Activated naive CD4-positive, alpha-beta T cell (primary cell): ENCODE measurements at places on chromosomes 11 and 22.

- no peak for DNase-seq
These were observed 23.2 kb downstream of the SHISAL1 start for GRCh38 chr22:44289414-44290171.

GRCh38 chr11:120645639-120646038 lies 134.1 kb downstream of the GRIK4 start:
- DNase-seq = no peak

- DNase-seq = no peak
These were observed 150.3 kb downstream of the NECTIN1 start for GRCh38 chr11:119578521-119579191.

GRCh38 chr11:65941720-65942310 lies 3.5 kb upstream of the TSGA10IP start:
- DNase-seq = no peak

DNA sequence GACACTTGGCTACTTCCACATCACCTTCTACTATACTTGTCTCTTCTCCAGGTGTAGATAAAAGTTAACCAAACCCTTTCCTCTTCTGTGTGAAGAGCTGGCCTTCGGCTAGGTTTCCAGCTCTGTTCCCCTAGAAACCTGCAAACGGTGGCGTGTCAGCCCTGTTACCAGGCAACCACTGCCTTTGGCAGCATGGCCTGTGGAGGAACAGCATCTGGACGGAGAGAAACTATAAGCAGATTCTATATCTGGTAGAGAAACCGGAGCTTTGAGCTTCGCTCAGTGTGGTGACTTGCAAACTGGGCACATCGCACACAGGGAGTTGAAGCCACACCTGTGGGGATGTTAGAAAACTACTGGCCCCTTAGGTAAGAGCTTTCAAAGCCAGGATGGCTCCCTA lies 35.9 kb downstream of the ARAP1 start:
- DNase-seq = no peak

DNA sequence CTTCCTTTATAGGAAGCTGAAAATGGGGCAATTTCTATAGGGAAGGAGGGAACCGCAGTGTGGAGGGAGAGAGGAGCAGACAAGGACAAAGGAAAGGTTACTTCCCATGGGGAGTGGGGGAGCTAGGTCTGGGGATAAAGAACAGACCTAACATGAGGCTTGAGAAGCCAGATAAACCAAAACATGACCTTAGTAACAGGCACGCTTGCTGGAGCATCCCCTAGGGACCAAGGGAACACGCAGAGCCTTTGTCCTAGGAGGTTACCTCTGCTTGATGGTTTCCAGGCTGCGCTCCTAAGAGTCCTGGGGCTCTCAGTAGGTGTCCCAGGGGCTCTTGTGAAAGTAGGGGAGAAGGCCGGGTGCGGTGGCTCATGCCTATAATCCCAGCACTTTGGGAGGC lies 271.4 kb upstream of the NCAM1 start:
- no peak for DNase-seq

- DNase-seq = no peak
These were observed 34.4 kb downstream of the MARK2 start for GRCh38 chr11:63873311-63873710.

DNA sequence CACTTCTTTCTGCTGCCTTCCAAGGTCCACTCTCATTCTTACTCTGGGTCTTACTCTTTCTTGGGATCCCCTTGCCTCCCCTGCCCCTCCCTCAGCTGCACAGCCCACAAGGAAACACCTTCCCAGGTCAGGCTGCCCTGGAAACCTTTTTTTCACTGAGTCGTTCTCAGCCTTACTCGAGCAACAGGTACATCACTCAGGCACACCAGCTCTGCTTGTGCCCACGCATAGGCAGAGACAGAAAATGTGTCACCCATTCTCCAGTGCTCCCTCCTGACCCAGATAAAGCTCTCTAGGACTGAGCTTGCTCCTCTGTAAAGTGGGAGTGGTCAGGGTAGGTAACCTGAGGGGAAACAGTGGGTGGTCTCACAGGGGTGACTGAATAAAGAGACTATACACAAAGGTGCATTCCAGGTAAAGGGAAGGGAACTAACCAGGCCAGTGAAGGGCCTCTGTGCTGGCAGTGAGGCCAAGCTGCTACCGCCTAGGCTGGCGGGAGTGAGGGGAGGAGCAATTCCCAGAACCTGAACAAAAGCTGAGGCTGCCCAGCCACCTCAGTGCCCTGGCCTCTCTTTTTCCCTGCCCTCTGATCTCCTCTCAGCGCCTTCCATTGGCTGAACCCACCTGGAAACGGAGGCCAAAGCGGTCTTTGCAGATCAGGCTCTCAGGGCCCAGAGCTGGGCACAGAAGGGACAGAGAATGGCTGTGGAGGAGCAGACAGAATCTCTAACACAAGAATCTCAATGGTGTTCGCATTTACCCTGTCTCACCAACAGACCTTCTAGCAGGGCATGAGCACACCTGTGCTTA lies 15.9 kb downstream of the PRG3 start:
- DNase-seq = no peak

DNA sequence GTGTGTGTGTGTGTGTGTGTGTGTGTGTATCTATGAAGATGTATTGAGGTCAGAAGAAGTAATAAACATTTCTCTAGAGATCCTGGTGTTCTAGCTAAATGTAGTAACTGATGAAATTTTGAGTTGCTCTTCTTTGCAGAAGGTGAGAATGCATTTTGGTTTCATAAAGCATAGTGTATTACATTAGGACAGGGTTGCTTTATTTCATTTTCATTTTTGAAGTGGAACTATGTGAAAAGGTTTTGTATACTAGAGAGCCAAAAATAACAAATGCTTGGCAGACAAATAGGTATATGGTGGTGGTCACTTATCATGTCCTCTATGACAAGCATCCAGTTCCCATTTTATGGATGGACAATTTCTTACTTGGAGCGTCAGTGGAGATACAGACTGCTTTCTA lies 99.0 kb downstream of the CASP12 start:
- no peak for DNase-seq

DNA sequence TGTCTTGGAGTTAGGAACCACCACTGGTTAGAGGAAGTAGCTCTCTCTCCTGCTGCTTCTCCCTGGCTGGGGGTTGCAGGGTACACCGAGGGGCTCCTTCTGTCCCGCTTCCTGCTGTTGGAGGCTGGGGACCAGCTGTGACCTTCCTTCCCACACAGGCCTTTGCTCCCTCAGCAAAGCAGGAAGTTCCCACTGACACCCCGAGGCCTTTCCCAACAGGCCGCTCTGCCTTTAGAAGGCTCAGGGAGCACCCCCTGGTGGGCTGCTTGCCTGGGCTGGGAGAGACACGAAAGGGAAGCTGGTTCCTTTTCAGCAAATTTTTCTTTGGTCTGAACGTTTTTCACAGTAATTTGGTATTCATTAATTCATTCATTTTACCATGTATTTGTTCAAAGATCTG lies 527.9 kb upstream of the B3GAT1 start:
- no peak for DNase-seq

DNA sequence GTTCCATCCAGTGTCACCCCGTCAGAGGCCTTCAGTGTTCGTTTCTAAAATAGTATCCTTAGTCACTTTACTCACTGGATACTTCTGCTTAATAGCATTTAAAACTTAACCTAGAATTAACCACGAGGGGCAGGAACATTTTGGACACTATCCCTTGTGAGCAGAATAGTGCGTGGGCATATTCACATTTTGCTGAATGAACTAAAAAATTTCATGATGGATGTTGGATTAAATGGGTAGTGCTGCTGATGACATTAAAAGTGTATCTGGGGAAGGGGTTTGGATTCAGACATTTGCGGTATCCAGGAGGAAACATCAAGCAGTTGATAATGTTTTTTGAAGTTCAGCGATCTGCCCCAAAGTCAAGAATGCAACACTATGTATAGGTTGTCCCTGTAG lies 750 bp upstream of the NAT10 start:
- no peak for DNase-seq

DNA sequence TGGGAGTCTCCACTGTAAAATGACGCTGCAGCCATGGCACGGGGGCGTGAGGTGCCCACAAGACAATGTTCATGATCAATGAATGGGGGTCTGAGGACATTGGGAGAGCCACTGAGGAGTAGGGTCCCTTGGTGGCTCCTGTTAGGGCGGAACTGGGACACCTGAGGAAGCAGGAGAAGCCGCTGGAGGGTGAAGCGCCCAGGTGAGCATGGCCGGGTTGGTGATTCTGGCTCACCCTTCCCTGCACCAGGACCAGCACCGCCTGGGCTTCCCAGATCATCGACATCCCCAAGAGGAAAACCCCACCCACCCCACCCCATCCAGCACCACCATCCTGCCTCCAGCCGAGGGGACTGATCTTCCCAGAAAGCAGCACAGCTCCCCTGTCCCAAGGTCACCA lies 30.6 kb downstream of the SHANK2 start:
- no peak for DNase-seq

DNA sequence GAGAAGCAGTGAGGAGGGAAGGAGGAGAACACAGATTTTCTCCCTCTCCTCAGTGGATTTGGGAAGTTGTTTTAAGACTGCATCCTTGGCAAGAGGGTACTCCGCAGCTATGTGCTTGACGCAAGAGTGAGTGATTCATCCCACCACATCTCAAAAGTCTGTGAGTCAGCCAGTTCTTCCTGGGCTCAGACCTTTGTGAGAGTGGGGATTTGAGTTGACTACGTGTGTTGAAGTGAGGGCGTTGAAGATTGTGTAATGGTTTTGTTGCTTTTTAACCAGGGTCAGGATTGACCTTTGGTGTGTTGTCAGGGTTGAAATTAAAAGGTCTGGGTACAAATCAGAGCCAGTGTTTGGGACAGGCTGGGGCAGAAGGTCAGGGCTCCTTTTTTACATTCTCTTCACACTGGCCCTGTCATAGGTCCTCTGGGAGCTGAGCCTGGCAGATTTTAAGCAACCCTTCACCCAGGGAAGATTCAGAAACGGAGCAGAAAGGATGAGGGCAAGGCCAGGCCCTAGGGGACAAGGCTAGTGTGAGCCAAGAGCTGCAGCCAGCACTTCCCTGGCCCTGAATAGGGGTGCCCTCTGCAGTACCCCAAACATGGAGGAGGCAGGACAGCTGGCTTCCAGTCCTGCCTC lies 4.2 kb upstream of the C11orf86 start:
- DNase-seq = no peak

DNA sequence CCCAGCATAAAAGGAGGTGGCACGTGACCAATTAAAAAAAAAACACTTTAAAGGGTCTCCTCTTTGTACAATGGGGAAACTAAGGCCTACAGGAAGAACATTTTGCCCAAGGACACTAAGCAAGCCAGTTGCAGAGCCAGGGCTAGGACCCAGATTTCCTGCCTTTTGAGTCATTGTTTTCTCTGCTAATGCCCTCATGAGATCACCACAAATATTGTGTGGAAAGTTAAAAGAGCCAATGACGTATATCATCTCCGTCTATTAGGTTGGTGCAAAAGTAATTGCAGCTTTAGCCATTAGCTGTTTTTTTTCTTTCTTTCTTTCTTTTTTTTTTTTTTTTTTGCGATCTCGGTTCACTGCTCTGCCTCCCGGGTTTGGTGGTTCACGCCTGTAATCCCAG lies 24.1 kb upstream of the LRRC32 start:
- no peak for DNase-seq

- DNase-seq = no peak
These were observed 32.5 kb downstream of the PLEKHA7 start for GRCh38 chr11:16981651-16982194.

- no peak for DNase-seq
These were observed 6.4 kb downstream of the FADS2 start for GRCh38 chr11:61834278-61835048.

GRCh38 chr22:36432592-36433317 lies 45.0 kb upstream of the MYH9 start:
- DNase-seq = no peak

DNA sequence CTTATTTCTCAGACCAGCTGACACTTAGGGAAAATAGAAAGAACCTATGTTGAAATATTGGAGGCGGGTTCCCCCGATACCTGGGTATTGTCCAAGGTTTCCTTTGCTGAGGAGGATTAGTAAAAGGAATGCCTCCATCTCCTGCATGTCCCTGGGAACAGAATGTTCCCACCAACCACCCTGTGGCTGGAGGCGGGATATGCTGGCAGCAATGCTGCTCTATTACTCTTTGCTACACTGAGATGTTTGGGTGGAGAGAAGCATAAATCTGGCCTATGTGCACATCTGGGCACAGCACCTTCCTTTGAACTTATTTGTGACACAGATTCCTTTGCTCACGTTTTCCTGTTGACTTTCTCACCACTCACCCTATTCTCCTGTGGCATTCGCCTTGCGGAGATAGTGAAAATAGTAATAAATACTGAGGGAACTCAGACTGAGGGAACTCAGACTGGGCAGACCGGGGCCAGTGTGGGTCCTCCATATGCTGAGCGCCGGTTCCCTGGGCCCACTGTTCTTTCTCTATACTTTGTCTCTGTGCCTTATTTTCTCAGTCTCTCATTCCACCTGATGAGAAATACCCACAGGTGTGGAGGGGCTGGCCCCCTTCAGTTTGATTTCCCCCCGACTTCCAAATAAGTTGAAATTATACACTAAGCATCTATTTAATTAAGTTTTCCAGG lies 32.1 kb downstream of the IGLL1 start:
- DNase-seq = no peak

DNA sequence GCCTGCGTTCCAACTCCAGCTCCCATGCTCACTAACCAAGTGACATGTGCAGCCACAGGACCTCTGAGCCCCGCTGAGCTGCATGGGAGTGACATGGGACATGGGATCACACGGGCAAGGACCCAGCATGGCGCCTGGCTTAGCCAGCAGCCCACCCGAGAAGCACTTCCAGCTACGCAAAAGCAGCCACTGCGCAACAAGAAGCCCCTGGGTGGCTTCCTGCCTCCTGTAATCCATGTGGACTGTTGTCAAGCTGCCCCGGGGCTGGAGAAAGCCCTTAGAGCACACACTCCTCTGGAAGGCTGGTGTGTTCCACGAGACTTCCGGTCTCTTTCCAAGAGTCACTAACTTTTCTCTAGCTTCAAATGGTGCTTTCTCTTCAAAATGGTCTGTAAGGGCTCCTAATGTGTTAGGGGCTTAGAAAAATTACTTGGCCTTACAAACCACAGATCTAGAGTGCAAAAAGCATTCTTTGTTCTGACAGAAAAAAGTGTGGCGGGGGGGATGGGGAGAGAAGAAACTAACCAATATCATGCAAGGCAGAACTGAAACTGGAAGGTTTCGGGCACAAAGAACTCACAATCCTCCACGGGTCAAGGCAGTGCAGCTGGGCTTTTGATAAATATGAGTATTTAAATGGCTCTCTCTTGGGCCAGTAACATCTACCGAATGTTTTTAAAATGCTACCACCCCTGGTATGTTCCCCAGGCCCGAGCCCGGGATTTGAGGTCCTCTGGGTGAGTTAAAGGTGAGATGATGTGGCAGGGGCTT lies 5.5 kb downstream of the C11orf24 start:
- DNase-seq = no peak
